ENCODE measurements at places on chromosomes 1 and 21. TPM values are rescaled to one million over a fixed set of nuclear protein-coding genes. Genes with fewer than 3 reads are reported as not detected.

The SMIM34 gene
- not detected for total RNA-seq

The SLC44A5 gene
- total RNA-seq = 2.7 TPM

The RGL1 gene
- total RNA-seq = 2.4 TPM

The DTL gene
- 48.7 TPM for total RNA-seq

The TMEM82 gene
- 0.21 TPM for total RNA-seq

The PCSK9 gene
- 33.8 TPM for total RNA-seq

The OR2M3 gene
- total RNA-seq = not detected

The SH2D2A gene
- total RNA-seq = 3.3 TPM

The MYBPH gene
- not detected for total RNA-seq

The HSD3B2 gene
- not detected for total RNA-seq

The KIF21B gene
- 26.5 TPM for total RNA-seq

The SYTL1 gene
- total RNA-seq = 6.4 TPM

The ECM1 gene
- total RNA-seq = 0.73 TPM

The ZNF648 gene
- 0.23 TPM for total RNA-seq

The CRYBG2 gene
- total RNA-seq = 17.0 TPM

The BTBD8 gene
- total RNA-seq = 1.8 TPM

The PHLDA3 gene
- total RNA-seq = 27.7 TPM

The MROH9 gene
- not detected for total RNA-seq

The SLC16A4 gene
- total RNA-seq = 0.43 TPM

The KRTAP11-1 gene
- not detected for total RNA-seq

The MRPL20 gene
- total RNA-seq = 130 TPM

The KLHL21 gene
- 22.3 TPM for total RNA-seq

The CASQ2 gene
- not detected for total RNA-seq

The KCNQ4 gene
- 3.5 TPM for total RNA-seq

The FMO4 gene
- total RNA-seq = 2.3 TPM

The DYRK3 gene
- total RNA-seq = 8.5 TPM

The FAM72A gene
- total RNA-seq = 19.7 TPM
